ENCODE measurements at places on chromosomes 3 and 15. TPM values are rescaled to one million over a fixed set of nuclear protein-coding genes. Genes with fewer than 3 reads are reported as not detected.
A peak's percentile ranks its signal among the peaks of the same experiment; 100 is the strongest.

The AQP9 gene
- total RNA-seq = not detected

The CHRM5 gene
- not detected for total RNA-seq

The HYPK gene
- 24.0 TPM for total RNA-seq

The SAMMSON gene
- total RNA-seq = not detected

The IGSF10 gene
- not detected for total RNA-seq

The CORO2B gene
- total RNA-seq = not detected

DNA sequence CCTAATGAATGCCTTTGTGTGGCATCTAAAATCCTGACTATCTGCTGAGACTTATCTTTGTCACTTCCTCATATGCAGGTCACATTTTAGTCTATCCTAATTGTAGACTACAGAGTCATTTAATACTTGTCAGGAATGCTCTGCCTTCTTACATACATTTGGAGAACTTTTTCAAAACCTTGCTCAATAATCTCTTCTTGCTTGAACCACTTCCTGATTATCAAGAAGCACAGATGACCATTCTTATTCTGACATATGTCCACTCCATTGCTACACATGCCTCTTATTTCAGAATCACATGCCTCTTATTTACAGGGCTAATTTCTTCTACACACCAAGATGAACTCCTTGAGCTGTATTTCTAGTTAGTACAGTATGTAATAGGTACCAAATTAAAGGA is 400.3 kb downstream of the TBC1D5 start:
- no peak for DNase-seq
- H3K36me3 ChIP-seq = peaks cover 10% of the 10 kb centered on the region
- no peak overlapping the region for H3K27ac ChIP-seq
- H3K4me3 ChIP-seq = no peak overlapping the region
- H3K4me1 ChIP-seq = no peaks in the 10 kb centered on the region

- H3K4me3 ChIP-seq = no peak overlapping the region
- no peak overlapping the region for H3K27ac ChIP-seq
- peaks cover 3% of the 10 kb centered on the region for H3K27me3 ChIP-seq
- H3K36me3 ChIP-seq = no peaks in the 10 kb centered on the region
Measured at GRCh38 chr3:190183121-190183520, 62.4 kb upstream of the P3H2 start.

DNA sequence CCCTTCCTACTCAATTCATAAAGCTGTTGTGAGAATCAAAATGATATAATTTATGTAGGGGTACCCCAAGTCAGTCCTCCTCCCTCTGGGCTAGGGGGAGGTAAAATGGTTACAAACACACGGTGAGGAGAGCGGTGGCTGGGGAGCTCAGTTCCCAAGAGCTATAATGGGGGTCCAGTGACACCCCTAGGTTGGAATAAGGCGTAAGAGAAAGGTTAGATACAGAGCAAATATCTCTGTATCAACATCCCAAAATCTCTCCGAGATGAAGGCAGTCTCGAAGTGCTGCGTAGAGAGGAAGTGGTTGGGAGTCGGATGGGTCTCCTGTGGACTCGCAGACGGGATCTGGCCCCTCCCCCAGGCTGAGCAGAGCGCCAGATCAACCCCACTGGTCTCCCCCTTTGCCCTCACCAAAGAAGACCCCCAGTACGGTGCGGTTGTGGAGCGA is 1.8 kb downstream of the DUOX2 start:
- H3K4me3 ChIP-seq = peak overlapping the region; percentile 30
- peaks cover 30% of the 10 kb centered on the region for H3K4me1 ChIP-seq
- no peak overlapping the region for H3K27ac ChIP-seq
- H3K27me3 ChIP-seq = peaks cover 79% of the 10 kb centered on the region
- no peaks in the 10 kb centered on the region for H3K36me3 ChIP-seq

DNA sequence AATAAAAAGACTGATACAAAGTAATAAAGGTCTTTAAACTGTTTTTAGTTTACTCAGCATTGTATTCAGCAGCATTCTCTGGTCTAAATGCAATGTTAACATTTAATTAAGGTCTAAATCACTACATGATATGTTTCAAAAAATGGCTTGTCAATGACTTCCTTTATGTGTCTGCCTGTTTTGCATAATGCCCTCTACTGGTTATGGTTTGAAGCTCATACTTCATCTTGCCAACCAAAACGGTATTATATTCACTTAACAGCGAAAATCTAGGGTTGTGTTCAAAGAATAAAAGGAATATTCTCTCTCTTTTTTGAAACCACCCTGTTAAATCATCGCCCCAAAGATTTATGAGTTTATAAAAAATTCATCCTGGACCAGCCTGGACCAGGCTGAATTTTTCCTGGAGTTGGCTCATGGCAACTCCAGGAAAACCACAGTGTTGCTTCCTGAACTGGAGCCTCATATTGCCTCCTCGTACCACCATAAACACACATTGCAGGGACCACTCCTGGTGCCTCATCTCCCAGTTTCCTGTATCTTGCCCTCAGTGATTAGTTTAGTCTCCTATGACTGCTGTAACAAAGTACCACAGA is 6.7 kb upstream of the NCEH1 start:
- H3K36me3 ChIP-seq = no peaks in the 10 kb centered on the region
- DNase-seq = no peak

GRCh38 chr15:88915354-88915753 is 2.2 kb upstream of the MFGE8 start:
- H3K4me3 ChIP-seq = no peak overlapping the region
- peaks cover 29% of the 10 kb centered on the region for H3K4me1 ChIP-seq
- DNase-seq = no peak
- H3K27ac ChIP-seq = no peak overlapping the region

- DNase-seq = peak; percentile 43
- H3K36me3 ChIP-seq = no peaks in the 10 kb centered on the region
- peaks cover 37% of the 10 kb centered on the region for H3K4me1 ChIP-seq
Measured at GRCh38 chr3:125125821-125126245, 70.0 kb upstream of the HEG1 start.

GRCh38 chr15:41621200-41622193 is 38.7 kb upstream of the MGA start:
- DNase-seq = peak; percentile 86
- peaks cover 3% of the 10 kb centered on the region for H3K27me3 ChIP-seq
- H3K27ac ChIP-seq = peak overlapping the region; percentile 83
- peaks cover 4% of the 10 kb centered on the region for H3K36me3 ChIP-seq
- H3K4me3 ChIP-seq = peak overlapping the region; percentile 77

DNA sequence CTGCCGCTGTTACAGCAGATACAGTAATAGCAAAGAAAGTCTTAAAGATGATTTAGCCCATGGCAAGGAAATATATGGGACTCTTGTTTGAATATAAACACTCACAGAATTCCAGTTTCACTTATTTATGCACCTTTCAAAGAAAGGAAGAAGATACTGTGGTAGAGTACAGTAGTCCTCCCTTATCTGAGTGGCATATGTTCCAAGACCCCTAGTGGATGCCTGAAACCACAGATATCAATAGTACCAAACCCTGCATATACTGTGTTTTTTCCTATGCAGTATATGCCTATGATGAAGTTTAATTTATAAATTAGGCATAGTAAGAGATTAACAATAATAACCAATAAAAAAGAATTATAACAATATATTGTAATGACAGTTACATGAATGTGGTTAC is 8.2 kb downstream of the MAP2K1 start:
- no peak for DNase-seq
- peaks cover 61% of the 10 kb centered on the region for H3K4me1 ChIP-seq
- no peak overlapping the region for H3K27ac ChIP-seq
- no peaks in the 10 kb centered on the region for H3K27me3 ChIP-seq
- peaks cover 70% of the 10 kb centered on the region for H3K36me3 ChIP-seq

DNA sequence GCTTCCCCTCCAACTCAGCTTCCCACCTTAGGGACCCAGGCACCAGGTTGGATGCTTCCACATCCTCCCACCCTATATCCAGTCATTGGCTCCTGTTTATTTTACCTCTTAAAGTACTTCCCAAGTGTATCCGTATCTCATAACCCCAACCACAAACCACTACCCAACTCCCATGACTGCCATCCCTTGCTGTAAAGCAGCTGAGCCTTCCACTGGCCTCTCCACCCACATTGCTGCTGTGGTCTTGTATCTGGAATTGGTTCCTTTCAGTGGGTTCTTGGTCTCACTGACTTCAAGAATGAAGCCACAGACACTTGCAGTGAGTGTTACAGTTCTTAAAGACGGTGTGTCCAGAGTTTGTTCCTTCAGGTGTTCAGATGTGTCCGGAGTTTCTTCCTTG is 79.8 kb upstream of the HRH1 start:
- peaks cover 33% of the 10 kb centered on the region for H3K27me3 ChIP-seq
- DNase-seq = no peak
- no peaks in the 10 kb centered on the region for H3K36me3 ChIP-seq
- no peak overlapping the region for H3K27ac ChIP-seq

DNA sequence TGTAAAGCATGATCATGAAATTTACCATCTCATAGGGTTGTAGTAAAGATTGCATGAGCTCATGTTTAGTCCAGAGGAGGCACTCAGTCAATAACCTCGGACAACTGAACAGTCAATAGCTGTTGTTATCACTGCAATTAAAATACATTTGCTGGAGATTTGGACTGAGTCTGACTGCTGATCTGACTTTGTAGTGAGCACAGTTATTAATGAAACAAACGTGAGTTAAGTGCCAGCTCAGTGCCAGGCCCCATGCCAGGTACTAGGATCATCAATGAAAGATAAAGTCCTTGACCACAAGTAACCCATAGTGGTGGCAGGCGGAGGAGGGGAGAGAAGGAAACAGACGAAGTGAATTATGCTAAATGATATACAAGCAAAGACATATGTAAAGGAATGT is 43.7 kb upstream of the PRICKLE2 start:
- H3K27me3 ChIP-seq = peaks cover 51% of the 10 kb centered on the region
- no peak for DNase-seq
- no peaks in the 10 kb centered on the region for H3K36me3 ChIP-seq
- H3K27ac ChIP-seq = no peak overlapping the region
- no peaks in the 10 kb centered on the region for H3K4me1 ChIP-seq
- no peak overlapping the region for H3K4me3 ChIP-seq

- no peak for DNase-seq
- H3K27me3 ChIP-seq = no peaks in the 10 kb centered on the region
- no peak overlapping the region for H3K27ac ChIP-seq
- no peaks in the 10 kb centered on the region for H3K36me3 ChIP-seq
- peaks cover 2% of the 10 kb centered on the region for H3K4me1 ChIP-seq
Measured at GRCh38 chr15:77500989-77501388, 80.3 kb downstream of the HMG20A start.

DNA sequence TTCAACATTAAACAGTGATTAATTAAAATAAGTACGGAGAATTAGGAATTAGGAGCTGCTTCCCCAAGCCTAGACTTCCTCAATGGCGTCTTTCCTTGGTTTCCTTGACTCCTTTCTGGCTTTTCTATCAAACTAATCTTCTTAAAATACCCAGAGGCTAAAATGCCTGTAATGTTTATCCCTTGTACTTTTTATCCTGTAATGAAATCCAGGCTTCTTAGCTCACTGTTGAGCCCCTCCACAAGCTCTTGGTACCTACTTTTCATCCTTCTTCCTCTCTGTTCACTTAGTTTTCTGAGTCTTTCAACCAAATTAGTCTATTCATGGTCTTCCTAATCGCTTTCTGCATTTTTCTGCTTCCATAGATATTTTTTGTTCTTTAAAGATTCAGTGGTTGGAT is 6.9 kb upstream of the UBE2E1 start:
- H3K4me3 ChIP-seq = no peak overlapping the region
- no peak overlapping the region for H3K27ac ChIP-seq
- DNase-seq = no peak

DNA sequence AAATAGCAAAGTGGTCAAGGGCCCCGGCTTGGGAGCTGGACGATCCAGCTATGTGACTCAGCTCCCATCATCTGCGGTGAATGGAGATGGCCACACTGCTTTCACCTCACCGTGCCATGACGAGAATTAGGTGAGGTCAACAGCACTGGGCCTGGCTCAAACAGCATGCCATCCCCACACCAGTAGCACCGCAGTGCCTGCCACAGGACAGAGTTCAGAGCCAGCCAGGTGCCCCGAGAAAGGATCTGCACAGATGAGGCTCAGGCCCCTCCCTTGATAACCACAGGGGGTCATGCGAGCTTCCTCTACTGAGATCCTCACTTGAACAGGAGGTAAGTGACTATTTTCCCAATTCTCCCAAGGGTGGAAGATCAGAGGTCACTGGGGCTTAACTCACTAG is 29.4 kb downstream of the ZXDC start:
- H3K4me3 ChIP-seq = no peak overlapping the region
- H3K4me1 ChIP-seq = no peaks in the 10 kb centered on the region
- H3K27ac ChIP-seq = no peak overlapping the region
- H3K36me3 ChIP-seq = no peaks in the 10 kb centered on the region
- no peak for DNase-seq
- no peaks in the 10 kb centered on the region for H3K27me3 ChIP-seq
